ENCODE measurements at places on chromosomes 2 and 18. TPM values are rescaled to one million over a fixed set of nuclear protein-coding genes. Genes with fewer than 3 reads are reported as not detected.

DNA sequence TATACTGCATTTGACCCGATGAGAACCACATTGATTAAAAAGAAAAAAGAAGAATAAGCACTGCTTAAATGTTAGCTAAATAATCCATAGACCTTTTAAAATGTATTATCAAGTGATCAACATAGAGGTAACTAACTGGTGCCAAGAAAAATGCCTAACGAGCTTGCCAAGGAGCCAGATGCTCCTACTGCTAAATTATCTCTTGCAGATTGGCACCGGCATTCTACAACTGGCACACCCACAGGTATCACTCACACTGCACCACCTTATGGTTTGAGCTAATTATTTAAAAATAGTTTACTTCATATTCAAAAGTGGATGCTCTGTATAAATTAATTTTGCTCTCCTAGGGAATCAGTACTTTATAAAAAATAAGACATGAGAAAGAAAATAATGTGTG is 341.6 kb upstream of the CDH7 start:
- no peak overlapping the region for H3K4me3 ChIP-seq
- H3K36me3 ChIP-seq = no peaks in the 10 kb centered on the region
- no peaks in the 10 kb centered on the region for H3K4me1 ChIP-seq
- no peak for DNase-seq

DNA sequence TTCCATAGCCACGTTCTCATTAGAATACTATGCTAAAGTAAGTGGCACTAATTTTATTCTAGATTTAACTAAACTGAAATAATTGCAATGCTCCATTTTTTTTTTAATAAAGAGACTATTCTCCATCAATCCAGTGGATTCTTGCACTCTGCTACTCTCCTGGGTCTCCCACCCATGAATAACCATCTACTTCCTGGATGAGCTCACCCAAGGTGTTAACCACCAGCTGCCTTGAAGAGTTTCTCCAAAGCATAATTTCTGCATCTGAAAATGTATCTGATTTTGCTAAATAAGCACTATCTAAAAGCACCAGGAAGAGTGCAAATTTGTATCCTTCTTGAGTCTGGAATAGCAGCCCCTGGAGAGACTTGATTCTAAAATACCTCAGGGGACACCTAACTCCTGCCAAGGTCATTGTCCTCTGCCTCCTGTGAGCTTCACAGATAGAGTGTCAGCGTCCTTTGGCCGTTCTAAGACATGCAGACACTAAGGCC is 41.6 kb upstream of the SH3BP4 start:
- H3K27ac ChIP-seq = no peak overlapping the region
- H3K36me3 ChIP-seq = no peaks in the 10 kb centered on the region
- no peak for DNase-seq
- no peak overlapping the region for H3K4me3 ChIP-seq

GRCh38 chr18:56458770-56459712 is 179.4 kb downstream of the TXNL1 start:
- no peaks in the 10 kb centered on the region for H3K36me3 ChIP-seq
- DNase-seq = no peak
- no peaks in the 10 kb centered on the region for H3K4me1 ChIP-seq
- H3K27me3 ChIP-seq = peaks cover 1% of the 10 kb centered on the region

DNA sequence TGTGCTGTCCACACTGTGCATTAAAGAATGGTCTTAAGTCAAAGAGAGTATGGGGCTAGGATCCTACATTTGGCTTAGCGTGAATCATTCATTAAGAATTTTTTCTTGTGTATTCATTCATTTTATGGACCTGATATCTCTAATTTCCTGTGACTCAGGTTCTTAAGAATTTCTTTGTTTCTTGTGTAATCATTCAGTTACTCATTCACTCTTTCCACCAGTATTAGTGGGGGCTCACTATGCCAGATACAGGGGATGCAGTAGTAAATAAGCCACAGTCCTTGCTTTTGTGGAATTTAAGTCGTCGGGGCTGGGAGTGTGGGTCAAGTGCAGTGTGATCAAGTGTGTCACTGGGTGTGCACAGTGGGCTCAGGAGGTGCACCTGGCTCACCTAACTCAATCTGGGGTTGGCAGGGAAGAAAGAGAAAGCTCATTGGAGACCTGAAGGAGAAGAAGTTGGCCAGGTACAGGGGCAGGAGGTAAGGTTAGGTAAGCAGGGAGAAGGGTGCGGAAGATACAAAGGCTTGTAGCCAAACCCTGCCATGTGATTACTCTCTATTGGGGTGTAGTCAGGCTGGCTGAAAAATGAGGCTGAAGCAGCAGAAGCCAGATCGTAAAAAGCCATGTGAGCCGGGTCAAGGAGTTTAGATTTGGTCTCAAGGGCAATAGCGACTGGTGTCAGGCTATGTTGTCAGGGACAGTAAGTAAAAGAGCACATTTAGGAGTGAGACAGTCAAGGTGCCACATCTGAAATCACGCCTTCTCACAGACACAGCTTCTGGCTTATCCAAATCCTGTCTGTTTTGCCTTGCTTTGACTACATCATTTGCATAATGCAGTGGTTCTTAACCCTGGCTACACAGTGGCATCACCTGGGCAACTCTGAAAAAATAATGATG is 67.2 kb downstream of the KCTD1 start:
- H3K4me1 ChIP-seq = no peaks in the 10 kb centered on the region
- H3K36me3 ChIP-seq = peaks cover 3% of the 10 kb centered on the region
- H3K27ac ChIP-seq = no peak overlapping the region
- H3K4me3 ChIP-seq = no peak overlapping the region

GRCh38 chr2:61984682-61985081 is 79.2 kb downstream of the COMMD1 start:
- no peak overlapping the region for H3K27ac ChIP-seq
- H3K36me3 ChIP-seq = peaks cover 27% of the 10 kb centered on the region
- no peaks in the 10 kb centered on the region for H3K4me1 ChIP-seq
- no peaks in the 10 kb centered on the region for H3K27me3 ChIP-seq
- no peak overlapping the region for H3K4me3 ChIP-seq

The ZNF519 gene
- 4.2 TPM for polyA plus RNA-seq

Measured in naive thymus-derived CD8-positive, alpha-beta T cell (primary cell).